Osteoblast (primary cell): ENCODE measurements at places on chromosomes 7 and 10.

DNA sequence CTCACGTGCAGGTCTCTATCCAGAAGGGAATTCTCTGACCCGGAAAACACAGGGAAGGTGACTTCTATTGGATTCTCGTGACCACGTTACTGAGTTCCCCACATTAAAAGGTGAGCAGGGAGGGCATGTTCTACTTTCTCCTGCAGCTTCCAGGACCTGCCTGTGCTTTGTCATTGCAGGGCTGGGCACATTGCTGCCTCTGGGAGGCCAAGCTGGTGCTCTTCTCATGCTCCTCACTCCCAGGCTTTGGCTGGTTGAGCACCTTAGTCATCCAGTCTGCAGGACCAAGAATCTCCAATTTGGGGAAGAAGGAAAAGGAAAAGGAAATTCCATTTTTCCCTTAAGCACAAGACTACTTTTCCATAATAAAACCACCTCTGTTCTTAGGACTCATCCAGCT is 86.5 kb upstream of the TMEM72 start:
- DNase-seq = no peak

GRCh38 chr10:111076682-111077478 is at the start of gene ADRA2A:
Gene ADRA2A (plus strand): TSS chr10:111077029. CDS start chr10:111077997, 968 bp downstream.
- DNase-seq = peak; percentile 95

GRCh38 chr10:92239600-92240288 is 51.1 kb downstream of the CPEB3 start:
- DNase-seq = peak; percentile 88

- DNase-seq = no peak
These were observed 188.7 kb upstream of the KAT6B start for GRCh38 chr10:74637685-74638084.

- DNase-seq = no peak
These were observed 895 bp upstream of the ZNF804B start for GRCh38 chr7:88758381-88759229.

DNA sequence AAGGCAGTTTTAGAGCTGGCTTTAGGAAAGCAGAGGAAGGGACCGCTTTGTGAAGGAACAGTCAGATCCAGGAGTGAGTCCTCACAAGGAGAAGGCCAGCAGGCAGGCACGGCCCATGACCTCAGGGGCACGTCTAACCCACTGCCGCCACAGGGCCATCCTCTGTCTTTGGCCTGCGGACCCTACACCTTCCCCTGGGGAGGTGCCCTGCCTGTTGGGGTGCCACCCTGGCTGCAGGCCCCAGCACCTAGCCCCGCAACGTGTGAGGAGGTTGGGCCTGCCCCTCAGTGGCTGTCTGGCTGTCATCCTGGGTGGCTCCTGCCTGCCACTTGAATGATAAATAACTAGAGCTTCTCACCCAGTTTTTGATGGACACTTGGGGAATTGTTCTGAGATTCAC is 31.0 kb upstream of the TRIM8 start:
- no peak for DNase-seq

- DNase-seq = peak; percentile 94
These were observed 62.3 kb upstream of the LBX1 start for GRCh38 chr10:101291331-101292193.

- peak; percentile 77 for DNase-seq
These were observed 19.8 kb upstream of the VWDE start for GRCh38 chr7:12423355-12423996.
